Thymus (tissue), 14 donors: ENCODE measurements at places on chromosomes 3 and 15. TPM values are rescaled to one million over a fixed set of nuclear protein-coding genes. Genes with fewer than 3 reads are reported as not detected.

Gene B3GALNT1
- 4.6 TPM for polyA plus RNA-seq

Gene TFDP2
- 29.1 TPM for polyA plus RNA-seq

Gene DNAJB11
- polyA plus RNA-seq, result 49.1 TPM

Gene MINAR1
- polyA plus RNA-seq, result 0.37 TPM

Gene SLC2A2
- 0.05 TPM for polyA plus RNA-seq

Gene GPR176
- polyA plus RNA-seq, result 3.5 TPM

Gene FGF12
- polyA plus RNA-seq, result 1.1 TPM

Gene ISLR2
- polyA plus RNA-seq, result 0.98 TPM

Gene CLEC3B
- 35.9 TPM for polyA plus RNA-seq

Gene P2RY14
- polyA plus RNA-seq, result 2.1 TPM
